Mesothelial cell of epicardium (in vitro differentiated cells): ENCODE measurements at places on chromosomes 16 and 17. TPM values are rescaled to one million over a fixed set of nuclear protein-coding genes. Genes with fewer than 3 reads are reported as not detected.
A peak's percentile ranks its signal among the peaks of the same experiment; 100 is the strongest.

- no peak for DNase-seq
Observed at GRCh38 chr16:68411086-68411485, 37.2 kb downstream of the SMPD3 start.

GRCh38 chr16:52528393-52529065 lies 18.4 kb downstream of the TOX3 start:
- DNase-seq = no peak

- DNase-seq = no peak
Observed at GRCh38 chr17:44487170-44487569, 16.0 kb downstream of the GPATCH8 start.

- DNase-seq = no peak
Observed at GRCh38 chr16:31149894-31150890, at the start of gene PRSS36. Gene PRSS36, minus strand, starts transcription at chr16:31150066. Its CDS starts 31 bp downstream, at chr16:31150035.

GRCh38 chr17:78847052-78847451 lies 6.4 kb upstream of the USP36 start:
- DNase-seq = no peak

- DNase-seq = no peak
Observed at GRCh38 chr17:77311371-77311981, 170.7 kb downstream of the SEC14L1 start.

GRCh38 chr17:28416703-28417311 lies 10.8 kb upstream of the SLC46A1 start:
- DNase-seq = no peak

- DNase-seq = no peak
Observed at GRCh38 chr16:239948-240277, 5.3 kb downstream of the FAM234A start.

DNA sequence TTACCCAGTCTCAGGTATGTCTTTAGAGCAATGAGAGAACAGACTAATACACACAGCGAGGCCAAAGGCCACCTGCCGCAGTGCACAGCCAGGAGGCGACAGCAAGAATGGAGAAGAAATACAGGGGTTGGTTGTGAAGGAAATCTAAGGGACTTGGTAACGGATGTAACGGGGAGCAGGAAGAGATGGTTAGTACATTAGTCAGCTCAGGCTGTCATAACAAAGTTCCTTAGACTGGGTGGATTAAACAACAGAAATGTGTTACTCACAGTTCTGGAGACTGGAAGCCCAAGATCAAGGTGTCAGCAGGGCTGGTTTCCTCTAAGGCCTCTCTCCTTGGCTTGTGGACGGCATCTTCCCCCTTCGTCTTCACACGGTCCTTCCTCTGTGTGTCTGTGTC lies 47.1 kb downstream of the TVP23C start:
- DNase-seq = no peak

- DNase-seq = no peak
Observed at GRCh38 chr17:57997085-57997809, 9.2 kb upstream of the VEZF1 start.

- no peak for DNase-seq
Observed at GRCh38 chr17:76480632-76481031, 13.2 kb downstream of the AANAT start.

DNA sequence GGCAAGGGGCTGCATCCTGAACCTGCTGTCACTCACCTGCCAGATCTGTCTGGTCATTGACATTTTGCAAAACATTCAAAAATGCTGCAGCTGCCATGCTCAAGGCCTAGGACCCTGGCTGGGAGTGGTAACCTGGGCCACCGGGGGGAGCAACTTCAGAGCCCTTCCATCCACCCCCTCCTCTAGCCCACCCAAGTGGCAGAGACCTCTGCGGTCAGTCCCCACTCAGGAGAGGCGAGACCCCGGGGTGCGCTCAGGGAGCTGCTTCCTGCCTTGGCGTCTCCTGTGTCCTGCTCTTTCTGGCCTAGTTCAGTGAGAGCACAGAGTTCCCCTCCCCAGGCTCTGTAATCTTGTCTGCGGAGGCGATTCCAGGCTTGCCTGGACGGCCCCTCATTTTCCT lies 108.8 kb downstream of the CCDC182 start:
- DNase-seq = no peak

- no peak for DNase-seq
Observed at GRCh38 chr17:55624772-55625433, 97.8 kb downstream of the TMEM100 start.

DNA sequence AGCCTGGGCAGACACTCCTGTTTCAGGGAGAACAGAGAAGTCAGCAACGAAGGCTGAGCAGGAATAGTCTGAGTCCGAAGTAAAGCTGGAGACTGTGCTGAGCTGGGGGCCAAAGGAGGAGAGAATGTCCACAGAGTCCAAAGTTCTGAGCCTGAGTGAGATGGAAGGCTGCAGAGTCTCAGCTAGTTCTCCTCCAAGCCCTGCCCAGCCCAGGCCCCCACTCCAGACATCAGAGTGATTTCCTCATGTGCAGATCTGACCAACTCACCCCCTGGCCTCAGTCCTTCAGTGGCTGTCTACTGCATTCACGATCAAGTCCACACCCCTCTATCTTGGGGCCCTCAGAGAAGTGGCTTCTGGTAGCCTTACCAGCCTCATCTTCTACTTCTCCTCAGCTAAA lies 21.6 kb downstream of the SLC13A5 start:
- no peak for DNase-seq

GRCh38 chr17:46001390-46002310 lies 2.6 kb downstream of the STH start:
- DNase-seq = no peak

- peak; percentile 65 for DNase-seq
Observed at GRCh38 chr17:28896884-28897768, at the start of gene FLOT2. Gene FLOT2, minus strand, starts transcription at chr17:28897733. Its CDS starts 159 bp downstream, at chr17:28897574.

- no peak for DNase-seq
Observed at GRCh38 chr16:88012360-88012759, 61.1 kb downstream of the BANP start.

- no peak for DNase-seq
Observed at GRCh38 chr17:47802341-47803022, 19.1 kb downstream of the OSBPL7 start.

GRCh38 chr17:76691379-76692191 lies 19.2 kb downstream of the MXRA7 start:
- no peak for DNase-seq

DNA sequence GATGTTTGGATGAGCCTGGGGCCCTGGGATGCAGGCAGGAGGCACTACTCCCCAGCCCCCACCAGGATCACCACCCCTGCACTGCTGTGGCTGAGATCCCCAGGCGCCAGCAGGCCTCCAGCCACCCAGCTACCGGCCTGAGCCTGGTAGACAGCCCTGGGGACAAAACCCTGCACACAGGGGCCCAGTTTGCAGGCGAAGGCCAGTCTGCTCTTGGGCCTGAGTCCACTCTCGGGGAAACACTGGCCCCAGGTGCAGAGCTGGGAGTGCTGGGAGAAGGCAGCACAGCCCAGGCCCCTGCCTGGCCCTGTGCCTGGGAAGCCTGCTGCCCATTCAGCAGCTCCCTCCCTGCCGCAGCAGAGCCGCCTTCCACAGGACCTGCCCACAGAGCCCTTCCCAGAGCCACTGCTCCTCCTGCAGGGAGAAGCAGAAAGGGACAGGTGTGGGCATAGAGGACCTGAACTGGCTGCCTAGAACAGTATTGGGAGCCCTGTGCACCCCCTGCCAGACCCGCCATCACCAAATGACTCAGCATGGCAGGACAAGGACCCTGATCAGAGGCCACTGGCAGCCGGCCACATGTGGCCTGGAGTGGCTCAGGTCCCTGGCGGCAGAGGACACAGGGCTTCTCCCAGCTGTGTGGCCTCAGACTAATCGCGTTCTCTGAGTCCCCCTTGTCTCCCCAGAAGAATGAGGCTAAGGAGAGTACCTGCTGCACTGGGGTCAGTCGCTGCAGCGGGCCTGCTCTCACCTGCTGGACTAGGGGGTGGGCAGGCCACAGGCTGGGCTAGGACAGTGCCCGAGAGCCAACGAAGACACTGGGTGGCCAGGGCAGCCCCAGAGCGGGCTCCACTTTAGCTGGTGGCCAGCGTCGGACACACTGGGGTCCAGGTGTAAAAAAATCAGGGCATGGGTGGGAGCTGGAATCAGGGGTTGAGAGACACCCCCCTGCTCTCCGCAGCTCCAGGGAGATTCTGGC lies 10.7 kb downstream of the MSRB1 start:
- DNase-seq = no peak

DNA sequence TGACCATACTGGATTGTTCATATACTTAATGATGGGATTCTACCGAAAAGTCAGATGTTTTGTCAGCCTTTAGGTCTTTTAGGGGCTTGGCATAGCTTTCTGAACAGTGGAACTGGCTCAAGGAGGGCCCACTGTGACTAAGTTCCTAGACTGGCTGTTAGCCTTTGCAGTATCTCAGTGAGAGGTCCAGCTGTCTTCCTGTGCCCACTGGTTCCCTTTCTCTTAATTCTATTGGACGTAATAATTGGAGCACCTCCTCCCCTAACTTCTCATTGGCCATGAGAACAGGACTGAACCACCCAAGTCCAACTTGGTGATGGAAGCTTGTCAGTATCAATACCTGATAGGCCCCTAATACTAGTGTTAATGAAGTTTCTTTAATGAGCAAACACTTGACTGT lies 13.5 kb downstream of the KPNA2 start:
- no peak for DNase-seq

The CLEC18A gene
- total RNA-seq = 2.2 to 2.4 TPM (median 2.4 TPM) in 3 replicates

The LSM12 gene
- total RNA-seq = 51.4 to 60.8 TPM (median 58.0 TPM) in 3 replicates

The TOM1L1 gene
- total RNA-seq = 45.5 to 47.8 TPM (median 47.3 TPM) in 3 replicates

The RAB37 gene
- 0.16 to 0.38 TPM (median 0.24 TPM) in 3 replicates for total RNA-seq

The ZNF785 gene
- total RNA-seq = 28.0 to 31.9 TPM (median 29.0 TPM) in 3 replicates

The TP53TG3F gene
- total RNA-seq = not detected in 3 replicates

The CCL7 gene
- not detected in 3 replicates for total RNA-seq

The HES7 gene
- total RNA-seq = 0.45 to 0.75 TPM (median 0.66 TPM) in 3 replicates

The PDILT gene
- not detected in 3 replicates for total RNA-seq

The NECAB2 gene
- total RNA-seq = 1.2 to 1.8 TPM (median 1.5 TPM) in 3 replicates

The RUNDC3A gene
- total RNA-seq = 0.34 to 0.60 TPM (median 0.53 TPM) in 3 replicates

The WIPI1 gene
- total RNA-seq = 27.2 to 31.7 TPM (median 28.4 TPM) in 3 replicates

The COPRS gene
- total RNA-seq = 27.6 to 29.4 TPM (median 28.4 TPM) in 3 replicates

The INTS2 gene
- 15.6 to 17.9 TPM (median 17.1 TPM) in 3 replicates for total RNA-seq
